Posterior vena cava (tissue), 2 donors: ENCODE measurements at places on chromosomes 3 and 15. TPM values are rescaled to one million over a fixed set of nuclear protein-coding genes. Genes with fewer than 3 reads are reported as not detected.

- DNase-seq = no peak
Measured at GRCh38 chr3:156233876-156234275, 113.5 kb downstream of the KCNAB1 start.

FOXP1 gene
- 112 TPM for total RNA-seq

DNA sequence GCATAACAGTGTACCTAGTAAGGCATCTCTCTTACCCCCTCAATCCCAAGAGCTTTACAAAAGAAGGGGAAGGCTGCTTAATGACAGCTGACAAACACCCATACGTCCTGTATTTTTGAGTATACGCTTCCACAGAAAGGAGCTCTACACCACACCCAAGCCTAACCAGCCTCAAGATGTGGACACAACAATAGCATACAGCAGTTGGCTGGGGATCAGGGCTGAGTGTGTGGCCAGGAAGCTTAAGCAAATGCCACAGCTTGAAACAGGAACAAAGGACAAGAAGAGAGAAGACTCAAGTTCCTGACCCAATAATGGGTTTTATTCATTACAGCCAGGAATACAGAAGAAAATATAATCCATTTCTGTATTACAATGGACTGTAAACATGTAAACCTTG is 6.9 kb downstream of the HEXA start:
- DNase-seq = no peak

DNA sequence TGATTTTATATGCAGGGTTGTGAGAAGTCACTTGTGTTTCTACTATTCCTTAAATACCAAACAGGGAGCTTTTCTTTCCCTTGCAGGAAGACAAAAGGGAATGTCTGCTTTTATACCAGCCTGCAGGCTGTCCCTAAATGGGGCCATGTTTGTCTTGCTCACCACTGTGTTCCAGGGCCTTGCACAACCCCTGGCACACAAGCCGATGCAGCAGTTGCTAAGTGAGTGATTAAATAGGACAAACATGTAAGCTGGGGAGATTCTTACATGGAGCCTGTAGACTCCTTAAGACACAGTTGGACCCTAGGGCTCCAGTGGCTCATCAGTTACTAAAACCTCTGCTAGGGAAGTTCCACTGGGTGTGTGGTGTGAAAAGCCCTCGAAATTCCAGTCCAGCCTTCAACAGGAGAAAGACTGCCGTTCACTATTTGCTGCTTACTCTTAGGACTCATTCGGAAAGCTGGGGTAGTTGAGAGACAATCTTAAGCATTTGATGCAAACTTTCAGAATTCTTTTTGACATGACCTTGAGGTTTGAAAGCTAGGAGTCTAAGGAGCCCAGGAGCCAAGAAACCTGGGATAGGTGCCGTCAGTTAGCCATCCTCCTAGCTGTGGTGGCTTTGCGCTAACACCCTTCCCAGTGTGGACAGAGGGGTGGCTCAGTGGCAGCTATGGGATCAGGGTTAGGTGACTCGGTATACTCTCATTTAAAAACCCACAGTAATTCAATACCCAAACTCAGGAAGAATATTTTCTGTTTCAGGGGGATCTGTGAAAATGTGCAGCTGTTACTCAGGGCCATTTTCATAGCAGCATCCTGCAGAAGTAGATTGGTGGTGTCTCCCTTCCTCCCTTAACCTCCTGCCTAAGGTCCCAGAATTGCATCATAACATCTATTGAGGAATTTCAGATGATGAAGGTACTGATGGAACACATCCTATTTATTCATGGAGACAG is 39.1 kb downstream of the SYNM start:
- peak; percentile 93 for DNase-seq

DNA sequence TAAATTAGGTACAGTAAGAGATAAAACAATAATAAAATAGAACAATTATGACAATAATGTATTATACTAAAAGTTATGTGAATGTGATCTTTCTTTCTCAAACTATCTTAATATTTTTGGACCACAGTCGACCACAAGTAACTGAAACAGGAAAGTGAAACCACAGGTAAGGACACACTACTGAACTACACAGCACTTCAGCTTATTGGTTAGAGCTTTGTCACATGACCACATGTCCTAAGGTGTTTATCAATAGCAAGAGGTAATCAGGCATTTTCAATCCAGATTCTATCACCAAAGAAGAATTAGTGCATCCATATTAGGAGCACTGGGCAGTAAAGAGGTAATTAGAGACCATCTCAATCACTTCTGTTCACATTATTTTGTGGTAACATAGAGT is 392.8 kb downstream of the RSL24D1 start:
- no peak for DNase-seq

PFKFB4 gene
- 4.5 TPM for total RNA-seq

COL6A5 gene
- total RNA-seq = not detected

DNA sequence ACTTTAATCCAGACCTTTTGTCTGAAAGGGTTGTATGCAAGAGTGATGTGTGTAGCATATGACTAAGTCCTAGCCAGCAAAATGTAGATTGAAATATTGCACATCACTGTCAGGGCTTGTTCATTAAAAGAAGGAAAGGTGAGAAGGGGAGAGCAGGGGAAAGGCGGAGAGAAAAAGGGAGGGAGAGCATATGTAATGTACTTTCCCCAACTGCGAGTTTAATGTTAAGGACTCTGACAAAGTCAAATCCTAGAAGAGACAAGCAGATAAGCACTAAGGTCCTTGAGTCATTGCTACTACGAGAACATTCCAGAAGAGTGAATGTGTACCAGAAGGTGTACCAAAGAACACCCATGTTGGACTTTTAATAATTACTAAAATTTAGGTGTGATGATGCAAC is 1336.7 kb downstream of the NSUN3 start:
- DNase-seq = no peak

SH3GL3 gene
- total RNA-seq = not detected

DNA sequence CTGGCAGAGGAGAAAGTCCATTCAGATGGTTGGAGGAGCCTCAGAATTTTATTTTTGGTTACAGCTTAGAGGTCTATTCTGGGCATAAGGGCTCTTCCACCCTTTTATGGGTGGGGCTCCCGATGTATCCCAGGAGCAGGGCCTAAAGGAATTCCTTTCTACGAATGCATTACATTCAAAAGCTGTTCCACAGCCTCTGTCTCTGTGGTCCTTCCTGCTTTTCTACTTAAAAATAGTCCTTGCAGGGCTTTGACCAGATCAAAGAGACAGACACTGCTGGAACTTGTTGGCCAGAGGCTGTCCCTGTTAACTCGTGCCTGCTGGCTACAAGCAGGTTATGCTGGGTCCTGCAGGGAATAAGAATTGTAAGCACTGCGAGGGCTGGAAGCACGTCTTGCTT is 14.4 kb upstream of the NOX5 start:
- DNase-seq = no peak
